Activated CD4-positive, alpha-beta T cell treated with anti-CD3 and anti-CD28 coated beads, Interleukin-2, amount 50 U/mL, for 4 hours (primary cell): ENCODE measurements at places on chromosomes 16 and 17.

DNA sequence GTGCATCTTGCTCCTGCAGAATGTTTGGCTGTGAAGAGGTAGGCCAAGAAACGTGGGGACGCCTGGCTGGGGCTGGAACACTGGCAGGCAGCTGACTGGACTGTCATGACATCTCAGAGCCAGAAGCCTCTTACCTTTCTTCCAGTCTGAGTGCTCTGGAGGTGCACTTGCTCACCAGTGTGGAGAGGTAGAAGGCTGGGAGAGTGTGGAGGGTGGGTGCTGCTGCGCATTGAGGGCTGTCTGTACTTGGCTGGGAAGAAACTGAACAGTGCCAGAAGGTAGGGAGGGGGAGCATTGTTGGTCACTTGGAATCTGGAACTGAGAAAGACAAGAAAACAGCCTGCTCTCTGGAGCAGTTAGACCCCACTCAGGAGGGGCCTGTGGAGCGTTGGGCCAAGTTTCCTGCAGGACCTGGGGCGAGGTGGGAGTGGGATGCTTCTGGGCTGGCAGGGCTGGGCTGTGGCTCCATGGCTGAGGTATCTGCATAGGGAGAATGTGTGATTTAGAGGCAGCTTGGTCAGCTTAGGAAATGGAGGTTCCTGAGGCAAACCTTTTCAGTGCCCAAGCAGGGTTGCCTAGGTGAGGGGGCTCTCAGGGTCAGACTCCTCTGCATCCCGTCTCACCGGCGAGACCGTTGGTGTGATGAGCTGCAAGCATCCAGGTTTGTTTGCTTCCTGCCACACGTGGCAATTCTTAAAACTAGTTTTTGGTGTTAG lies 55.1 kb downstream of the KSR1 start:
- no peak for DNase-seq

DNA sequence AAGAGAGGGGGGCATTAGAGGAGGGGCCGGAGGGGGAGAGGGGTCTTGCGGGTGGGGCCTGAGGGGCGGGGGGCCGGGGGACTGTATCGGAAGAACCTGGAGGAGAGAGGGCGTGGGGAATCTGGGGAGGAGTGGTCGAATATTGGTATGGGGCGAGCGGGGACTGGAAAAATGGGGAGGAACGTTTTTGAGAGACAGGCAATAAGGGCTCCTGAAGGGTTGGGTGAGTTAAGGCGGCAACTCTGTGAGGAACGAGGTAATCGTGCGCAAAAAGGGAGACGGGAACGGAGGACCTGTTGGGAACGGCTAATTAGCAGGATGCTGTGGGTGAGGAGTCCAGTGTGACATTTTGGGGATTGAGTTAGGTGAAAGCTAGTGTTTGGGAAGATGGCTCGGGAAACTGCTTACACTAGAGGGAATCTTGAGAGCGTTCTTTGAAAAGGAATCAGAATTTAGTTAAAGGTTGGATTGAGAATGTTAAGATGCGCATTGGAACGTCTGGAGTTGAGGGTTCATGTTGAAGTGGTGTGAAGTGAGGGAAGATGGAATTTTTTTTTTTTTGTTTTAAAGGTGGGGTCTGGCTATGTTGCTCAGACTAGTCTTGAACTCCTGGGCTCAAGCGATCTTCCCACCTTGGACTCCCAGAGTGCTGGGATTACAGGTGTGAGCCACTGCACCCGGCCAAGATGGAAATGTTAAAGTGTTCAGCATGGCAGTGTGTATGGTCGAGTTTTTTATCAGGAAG lies 662 bp downstream of the WIPF2 start:
- peak; percentile 10 for DNase-seq

- DNase-seq: no peak
Measured at GRCh38 chr17:44628243-44629188, 27.8 kb upstream of the MEIOC start.

GRCh38 chr17:50828508-50829170 lies 6.7 kb upstream of the WFIKKN2 start:
- DNase-seq: no peak

DNA sequence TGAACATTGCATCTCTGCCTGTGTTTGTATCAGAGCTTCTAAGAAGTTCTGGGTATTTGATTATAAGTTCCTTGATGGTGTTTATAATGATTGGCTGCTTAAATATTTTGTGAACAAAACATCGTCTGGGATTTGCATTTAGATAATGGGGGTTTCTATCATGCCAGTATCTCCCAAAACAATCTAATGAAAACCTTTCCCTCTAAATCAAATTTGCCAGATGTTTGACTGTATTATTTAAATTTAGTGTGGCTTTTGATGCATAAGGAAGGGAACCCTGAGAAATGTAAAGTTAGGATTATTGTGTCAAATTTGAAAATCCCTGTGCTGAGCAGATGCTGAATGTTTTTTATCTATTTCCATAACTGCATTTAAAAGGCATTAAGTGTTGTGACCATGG lies 159.9 kb downstream of the HS3ST3A1 start:
- DNase-seq: no peak

DNA sequence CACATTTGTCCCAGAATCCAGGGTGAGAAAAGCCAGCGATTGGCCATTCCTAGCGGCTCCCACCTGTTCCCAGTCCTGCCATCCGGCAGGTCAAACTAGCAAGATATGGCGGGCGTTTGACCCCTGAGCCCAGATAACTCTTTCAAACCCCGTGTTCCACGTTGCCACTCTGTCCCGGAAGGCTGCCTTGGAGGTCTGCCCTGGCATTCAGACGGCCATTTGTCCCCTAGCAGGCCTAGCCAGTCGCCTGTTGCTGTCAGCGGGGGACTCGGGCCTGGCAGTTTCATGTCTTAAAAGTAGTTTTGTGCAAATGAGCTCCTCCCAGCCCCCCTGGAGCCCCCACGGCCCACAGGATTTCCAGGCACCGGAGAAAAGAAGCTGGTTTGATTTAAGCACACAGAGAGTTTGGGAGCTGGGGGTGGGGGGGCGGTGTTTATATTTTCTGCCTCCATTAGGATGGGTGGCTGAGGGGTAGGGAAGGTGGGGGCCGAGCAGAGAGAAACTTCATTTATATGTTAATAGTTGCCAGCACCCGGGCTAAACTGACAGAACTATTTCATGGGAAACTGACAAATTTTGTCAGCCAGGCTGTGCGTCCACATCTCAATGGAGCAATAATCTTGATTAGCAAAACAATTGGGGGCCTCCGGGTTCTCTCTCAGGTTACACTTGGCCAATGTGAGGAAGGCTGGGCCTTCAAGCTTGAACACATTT lies 240.9 kb upstream of the SALL1 start:
- DNase-seq: no peak

- no peak for DNase-seq
Measured at GRCh38 chr16:4925791-4926190, 11.2 kb downstream of the PPL start.

DNA sequence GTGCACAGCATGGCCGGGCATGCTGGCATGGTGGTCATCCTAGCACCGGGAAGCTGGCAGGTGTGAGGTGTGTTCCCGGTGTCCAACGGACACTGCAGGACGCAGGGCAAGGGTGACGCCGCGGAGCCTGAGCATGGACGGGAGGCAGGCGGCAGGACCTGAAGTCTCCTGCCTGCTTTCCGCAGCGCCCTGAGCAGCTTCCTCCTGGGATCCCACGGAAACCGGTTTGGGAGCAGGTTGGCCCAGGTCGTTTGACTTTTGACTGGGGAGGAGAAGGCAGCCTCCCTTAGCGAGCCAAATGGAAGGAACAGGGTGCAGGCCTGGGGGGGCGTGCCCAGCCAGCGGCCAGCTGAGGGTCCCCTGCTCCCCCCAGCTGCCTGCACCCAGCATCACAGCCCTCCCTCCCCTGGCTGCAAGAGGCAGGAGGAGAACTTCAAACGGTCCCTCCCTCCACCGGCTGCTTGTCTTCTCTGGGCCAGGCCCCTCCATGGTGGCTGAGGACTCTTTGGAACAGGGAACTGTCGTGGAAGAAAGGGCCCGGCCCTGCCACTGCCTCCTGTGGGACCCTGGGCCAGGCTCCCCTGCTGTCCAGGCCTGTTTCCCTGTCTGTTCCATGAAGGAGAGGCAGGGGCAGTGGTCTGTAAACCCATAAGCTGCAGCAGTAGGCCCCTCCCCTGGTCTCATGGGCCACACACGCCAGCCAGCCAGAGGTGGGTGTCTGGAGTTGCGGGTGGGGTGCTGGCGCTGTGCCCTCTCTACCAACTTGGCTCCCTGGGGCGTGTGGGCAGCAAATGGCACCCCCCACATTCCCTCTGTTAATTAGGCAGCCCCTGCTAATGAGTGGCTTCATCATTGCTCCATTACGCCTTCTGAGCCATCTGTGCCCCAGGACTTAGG lies 7.8 kb upstream of the ADGRG1 start:
- DNase-seq: no peak

GRCh38 chr16:49365711-49366509 lies 7.7 kb upstream of the C16orf78 start:
- DNase-seq: no peak

- DNase-seq: no peak
Measured at GRCh38 chr16:4160658-4161430, 44.6 kb upstream of the ADCY9 start.

- DNase-seq: no peak
Measured at GRCh38 chr17:15490634-15491261, 23.3 kb upstream of the CDRT4 start.

DNA sequence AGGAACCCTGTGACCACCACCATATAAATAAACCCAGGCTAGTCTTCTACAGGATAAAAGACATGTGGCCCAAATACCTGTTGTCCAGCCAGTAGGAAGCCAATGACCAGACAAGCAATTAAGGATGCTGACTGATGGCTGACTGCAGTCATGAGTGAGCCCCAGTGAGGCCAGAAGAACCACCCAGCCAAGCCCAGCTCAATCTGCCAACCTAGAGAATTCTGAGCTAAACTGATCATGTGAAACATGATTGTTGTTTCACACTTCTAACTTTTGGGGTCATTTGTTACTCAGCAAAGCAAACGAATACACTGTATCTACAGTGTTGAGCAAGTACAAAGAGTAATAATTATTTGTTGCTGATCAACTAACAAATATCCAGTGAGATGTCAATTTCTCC lies 86.4 kb downstream of the DNAH3 start:
- no peak for DNase-seq

GRCh38 chr16:20243731-20244281 lies 83.5 kb downstream of the GP2 start:
- no peak for DNase-seq

DNA sequence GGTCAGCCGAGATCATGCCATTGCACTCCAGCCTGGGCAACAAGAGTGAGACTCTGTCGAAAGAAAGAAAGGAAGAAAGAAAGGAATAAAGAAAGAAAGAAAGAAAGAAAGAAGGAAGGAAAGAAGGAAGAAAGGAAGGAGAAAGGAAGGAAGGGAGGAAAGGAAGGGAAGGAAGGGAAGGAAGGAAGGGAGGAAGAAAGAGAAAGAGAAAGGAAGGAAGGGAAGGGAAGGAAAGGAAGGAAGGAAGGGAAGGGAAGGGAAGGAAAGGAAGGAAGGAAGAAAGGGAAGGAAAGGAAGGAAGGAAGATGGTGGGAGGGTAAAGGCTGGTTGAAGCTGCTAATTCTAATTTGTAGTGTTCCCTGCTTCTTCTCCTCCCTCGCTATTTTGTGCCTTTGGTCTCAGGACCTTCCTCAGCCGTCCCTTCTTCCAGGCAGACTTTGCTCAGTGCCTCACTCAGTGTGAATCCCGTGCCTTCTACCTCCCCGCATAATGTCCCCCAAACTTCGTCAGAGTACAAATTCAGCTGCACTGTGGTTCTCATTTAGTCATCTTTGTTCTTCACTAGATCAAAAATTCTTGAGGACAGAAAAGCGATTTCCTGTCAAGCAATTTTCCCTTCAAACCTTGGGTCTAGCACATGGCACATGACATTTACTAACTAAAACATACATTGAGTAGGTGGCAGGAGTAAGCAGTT lies 31.1 kb upstream of the PAFAH1B1 start:
- DNase-seq: no peak

DNA sequence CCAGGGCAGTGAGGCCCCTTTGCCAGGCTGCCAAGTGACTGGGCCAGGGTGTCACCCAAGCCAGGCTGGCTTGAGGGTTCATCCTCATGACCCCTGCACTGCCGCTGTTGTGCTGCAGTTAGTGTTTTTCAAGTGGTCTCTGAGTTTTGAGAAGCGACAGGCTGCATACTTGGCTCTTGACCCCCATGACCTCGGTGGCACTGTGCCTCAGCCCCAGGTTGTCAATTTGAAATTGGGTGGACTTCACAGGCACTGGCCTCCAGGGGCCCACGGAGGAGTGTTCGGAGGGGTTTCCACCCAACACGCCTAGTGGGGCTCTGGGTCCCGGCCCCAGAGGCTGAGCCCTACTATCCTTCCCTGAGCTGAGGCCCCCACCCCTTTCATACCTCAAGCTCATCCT lies 42.7 kb downstream of the DHRS7B start:
- DNase-seq: no peak

GRCh38 chr16:29141586-29142324 lies 156.9 kb downstream of the LAT start:
- no peak for DNase-seq

DNA sequence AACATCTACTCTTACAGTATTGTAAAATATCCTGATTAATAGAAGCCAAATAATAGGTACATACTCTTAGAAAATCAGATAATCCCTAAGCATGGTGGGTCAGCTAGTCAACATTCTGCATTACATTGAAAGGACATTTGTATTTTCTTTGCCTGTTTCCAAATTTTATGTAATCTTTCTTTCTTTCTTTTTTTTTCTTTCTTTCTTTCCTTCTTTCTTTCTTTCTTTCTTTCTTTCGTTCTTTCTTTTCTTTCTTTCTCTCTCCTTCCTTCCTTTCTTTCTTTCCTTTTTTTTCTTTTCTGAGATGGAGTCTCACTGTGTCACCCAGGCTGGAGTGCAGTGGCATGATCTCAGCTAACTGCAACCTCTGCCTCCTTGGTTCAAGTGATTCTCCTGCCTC lies 18.9 kb downstream of the ITGB3 start:
- no peak for DNase-seq

- no peak for DNase-seq
Measured at GRCh38 chr16:68246121-68246520, 948 bp downstream of the PLA2G15 start.

GRCh38 chr17:68089881-68090280 lies 54.3 kb downstream of the KPNA2 start:
- DNase-seq: no peak

- DNase-seq: no peak
Measured at GRCh38 chr16:77905374-77905920, 116.9 kb upstream of the CLEC3A start.

GRCh38 chr16:88056212-88056611 lies 105.0 kb downstream of the BANP start:
- no peak for DNase-seq

DNA sequence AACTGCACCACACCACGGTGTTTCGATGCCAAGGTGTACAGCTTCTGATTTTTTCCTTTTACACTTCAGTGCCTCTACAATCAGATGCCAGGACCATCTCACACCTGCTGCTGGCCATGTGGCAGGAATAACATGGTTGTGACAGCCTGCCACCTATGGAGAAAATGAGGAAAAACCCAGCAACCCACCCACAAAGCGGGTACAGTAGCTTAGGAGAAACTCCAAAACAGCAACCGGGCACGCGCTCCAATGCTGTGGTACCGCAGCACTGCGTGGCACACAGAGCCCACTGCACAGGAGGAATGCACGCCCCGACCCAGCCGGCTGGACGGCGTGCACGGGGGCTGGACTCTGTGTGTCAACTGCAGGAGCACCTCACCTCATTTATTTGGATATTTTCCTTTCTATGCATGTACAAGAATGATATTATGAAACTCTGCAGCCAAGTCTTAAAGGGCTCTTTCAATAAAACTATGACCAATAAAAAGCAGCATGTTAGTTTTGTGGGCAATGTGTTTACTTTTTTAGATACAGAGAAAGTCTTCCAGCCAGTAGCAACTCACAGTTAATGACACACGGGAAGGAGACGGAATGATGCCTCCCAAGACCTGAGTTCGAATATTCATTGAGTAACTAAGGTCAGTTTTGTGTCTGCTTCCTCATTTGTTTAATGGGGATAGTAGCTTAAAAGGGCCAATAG lies 45.9 kb downstream of the MAP1LC3B start:
- DNase-seq: no peak

- DNase-seq: no peak
Measured at GRCh38 chr17:10156948-10157607, 41.3 kb downstream of the GAS7 start.
